HS-27A (cell line): ENCODE measurements at places on chromosomes 3 and 15.
A peak's percentile ranks its signal among the peaks of the same experiment; 100 is the strongest.

DNA sequence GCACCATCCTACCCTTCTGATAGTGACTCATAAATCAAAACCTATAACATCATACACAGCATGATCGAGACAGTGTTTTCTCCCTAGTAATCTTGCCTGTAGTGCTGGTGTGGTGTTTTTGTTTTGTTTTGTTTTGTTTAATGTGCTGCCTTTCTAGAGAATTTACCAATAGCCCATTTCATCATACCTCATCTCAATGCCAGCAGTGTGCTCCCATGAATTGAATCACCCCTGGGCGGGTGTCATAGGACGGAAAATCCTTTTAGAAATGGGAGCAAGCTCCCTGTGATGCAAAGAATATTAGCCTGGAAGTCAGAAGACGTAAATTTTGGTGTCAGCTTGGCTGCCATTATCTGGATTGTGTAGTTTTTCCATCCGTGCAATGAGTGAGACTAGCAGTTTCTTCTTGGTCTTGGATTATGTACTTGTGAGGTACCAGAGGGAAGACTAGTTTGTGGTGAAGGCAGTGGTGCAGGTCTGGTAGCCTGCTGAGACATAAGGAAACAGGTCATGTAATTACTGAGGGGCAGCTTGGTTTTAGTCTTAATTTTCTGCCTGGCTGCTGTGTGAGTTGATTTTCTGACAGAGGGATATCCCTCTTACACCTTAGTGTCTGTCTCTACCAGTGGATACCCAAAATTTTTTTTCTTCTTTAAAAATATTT is 29.9 kb downstream of the IGSF10 start:
- DNase-seq: no peak

DNA sequence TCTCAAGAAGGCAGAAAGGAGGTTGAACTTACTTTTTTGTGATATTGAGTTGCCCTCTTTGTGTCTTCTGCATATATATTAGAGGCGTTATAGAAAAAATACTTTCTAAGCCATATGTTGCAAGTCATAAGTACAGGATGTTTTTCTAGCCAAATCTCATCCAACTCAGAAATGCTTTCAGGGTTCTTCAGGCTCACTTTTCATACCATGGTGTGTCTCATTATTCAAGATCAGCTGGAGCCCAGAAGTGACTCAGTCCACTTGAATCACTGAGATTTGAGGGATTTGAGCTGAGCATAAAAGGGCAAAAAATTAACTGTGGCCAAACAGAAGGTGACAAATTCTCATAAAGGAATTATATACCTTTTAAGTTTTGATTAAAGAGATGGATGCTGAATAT is 157.3 kb downstream of the WNT5A start:
- peak; percentile 93 for DNase-seq

DNA sequence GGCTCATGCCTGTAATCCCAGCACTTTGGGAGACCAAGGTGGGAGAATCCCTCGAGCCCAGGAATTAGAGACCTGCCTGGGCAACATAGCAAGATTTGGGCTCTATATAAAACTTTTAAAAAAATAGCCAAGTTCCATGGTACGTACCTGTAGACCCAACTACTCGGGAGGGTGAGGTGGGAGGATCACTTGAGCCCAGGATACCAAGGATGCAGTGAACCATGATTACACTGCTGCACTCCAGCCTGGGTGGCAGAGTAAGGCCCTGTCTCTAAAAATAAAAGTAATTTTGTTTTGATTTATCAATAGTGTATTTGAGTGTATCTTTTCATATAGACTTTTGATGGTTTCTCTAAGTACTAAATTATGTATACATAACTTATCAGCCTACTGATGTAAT is 63.1 kb downstream of the LSM3 start:
- DNase-seq: no peak

DNA sequence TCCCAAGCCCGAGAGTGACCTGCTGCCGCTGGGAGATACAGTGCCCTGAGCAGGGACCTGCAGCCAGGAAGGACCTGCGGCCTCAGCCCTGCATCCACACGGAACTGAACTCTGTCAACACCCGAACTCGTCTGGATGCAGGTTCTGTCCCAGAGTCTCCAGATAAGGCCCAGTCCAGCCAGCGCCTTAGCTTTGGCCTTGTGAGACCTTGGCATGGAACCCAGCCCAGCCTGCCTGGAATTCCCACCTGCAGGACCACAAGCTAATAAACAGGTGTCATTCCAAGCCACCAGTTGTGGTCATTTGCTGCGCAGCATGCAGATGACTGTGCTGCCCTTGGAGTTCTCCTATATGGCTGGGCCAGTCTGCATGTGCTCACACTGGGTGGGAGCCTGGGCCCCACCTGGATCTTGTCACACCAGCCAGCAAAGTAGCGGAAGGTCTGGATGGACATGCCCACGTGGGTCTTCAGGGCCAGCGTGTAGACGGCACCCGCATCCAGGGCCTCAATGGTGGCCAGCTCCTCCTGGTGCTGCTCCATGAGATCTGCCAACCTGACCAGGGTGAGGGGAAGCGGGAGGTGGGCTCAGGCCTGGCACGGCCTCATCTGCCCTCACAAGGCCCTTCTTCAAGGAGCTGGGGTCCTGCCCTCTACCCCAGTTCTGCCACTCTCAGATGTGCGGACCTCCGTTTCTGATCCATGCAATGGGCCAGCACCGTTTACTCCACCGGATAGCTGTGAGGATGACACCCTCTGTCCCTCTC is 47.2 kb upstream of the SLC41A3 start:
- no peak for DNase-seq

DNA sequence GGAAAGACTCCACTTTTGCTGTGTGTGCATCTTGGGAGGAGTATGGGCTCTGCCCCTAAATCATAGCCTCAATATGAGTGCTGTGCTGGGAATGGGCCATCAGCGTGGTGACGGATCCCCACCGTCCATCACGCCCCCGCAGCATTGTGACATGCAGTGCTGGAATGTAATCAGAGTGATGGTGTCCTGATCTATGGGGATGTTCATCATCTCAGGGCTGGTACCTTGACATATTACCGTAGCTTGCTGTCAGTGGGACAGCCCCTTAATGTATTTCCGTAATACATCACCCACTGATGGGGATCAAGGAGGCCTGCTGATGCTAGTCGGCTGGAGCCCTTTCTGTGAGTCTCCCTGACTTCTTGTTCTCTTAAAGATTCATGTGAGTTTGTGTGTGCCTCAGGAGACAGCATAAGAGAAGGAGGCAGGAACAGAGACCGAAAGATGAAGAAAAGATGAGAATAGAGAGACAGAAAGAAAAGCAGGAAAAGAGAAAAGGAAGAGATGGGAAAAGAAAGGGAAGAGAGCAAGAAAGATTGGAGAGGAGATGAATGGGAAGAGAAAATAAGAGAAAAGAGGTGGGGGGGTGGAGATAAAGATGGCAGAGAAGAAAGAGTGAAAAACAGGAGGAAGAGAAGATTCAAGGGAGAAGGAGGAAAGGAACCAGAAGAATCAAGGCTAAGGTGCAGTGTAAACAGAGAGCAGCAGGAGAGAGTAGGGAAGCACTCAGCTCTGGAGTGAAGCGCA is 183.7 kb downstream of the RPLP1 start:
- DNase-seq: no peak

GRCh38 chr3:122257644-122258364 is 67.2 kb upstream of the CSTA start:
- DNase-seq: no peak

DNA sequence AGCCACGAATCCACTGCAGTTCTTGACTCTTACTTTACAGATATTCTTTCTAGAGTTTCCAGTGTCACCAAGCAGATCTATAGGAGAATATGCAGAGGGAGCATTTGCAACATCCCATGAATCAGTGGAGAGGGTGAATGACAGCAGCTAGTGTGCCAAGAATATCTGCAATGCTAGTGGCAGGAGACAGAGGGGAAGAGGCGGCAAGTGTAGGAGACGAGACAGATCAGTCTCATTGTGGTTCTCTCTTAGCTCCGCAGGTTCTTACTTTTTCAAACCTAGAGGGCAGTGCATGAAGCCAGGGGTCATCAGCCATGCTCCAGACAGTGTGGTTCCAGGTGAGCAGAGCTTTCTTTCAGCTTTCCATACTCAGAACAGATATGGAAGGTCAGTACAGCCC is 744 bp downstream of the ZNF619 start:
- no peak for DNase-seq

DNA sequence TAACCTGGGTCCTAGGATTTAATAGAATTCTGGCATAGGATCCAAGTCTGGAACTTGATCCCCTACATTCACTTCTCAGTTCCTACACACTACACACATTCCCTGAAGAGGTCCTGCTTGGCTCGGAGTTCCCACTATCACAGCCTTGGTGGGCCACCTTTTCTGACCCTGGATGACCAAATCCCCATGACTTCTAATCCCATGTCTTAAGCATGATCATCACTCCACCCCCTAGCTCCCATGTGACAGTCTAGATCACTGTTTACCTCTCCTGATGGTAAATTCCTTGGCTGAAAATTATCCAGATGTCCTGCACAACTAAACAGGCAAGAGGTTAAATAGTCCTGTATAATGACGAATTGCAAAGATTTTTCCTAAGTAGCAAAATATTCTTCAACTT is 40.3 kb downstream of the DUT start:
- DNase-seq: no peak

- no peak for DNase-seq
Measured at GRCh38 chr15:87931584-87931983, 325.0 kb downstream of the NTRK3 start.

- DNase-seq: peak; percentile 67
Measured at GRCh38 chr3:188948281-188948996, 223.3 kb upstream of the TPRG1 start.

GRCh38 chr3:143352850-143353550 is 233.4 kb downstream of the CHST2 start:
- DNase-seq: no peak

DNA sequence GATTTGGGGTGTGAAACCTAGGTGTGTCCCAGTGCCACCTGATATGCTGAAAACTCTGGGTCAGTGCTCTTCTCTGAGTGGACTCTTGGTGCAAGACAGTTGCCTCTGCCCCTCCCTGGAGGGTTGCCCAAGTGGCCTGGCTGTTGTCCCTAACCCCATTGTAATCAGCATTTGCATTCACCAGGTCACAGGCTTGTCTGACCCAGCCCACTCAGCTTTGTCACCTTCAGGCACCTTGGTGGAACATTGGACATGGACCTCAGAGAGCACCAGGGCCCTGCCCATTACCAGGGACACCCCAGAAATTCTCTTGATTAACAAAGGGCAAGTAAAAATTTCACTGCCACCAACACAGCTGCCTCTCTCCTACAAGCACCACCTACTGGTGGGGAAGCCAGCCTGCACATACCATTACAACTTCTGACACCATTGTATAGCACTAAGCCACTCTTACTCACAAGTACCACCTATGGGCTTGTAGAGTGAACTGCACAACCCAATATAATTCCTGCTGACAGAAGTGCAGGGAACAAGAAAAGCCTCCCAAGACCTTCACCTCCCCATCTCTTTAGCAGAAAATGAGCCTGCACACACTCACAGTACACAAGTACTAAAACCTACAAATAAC is 324.6 kb downstream of the EPHA6 start:
- DNase-seq: no peak

- no peak for DNase-seq
Measured at GRCh38 chr15:93029836-93030429, 59.1 kb downstream of the RGMA start.

DNA sequence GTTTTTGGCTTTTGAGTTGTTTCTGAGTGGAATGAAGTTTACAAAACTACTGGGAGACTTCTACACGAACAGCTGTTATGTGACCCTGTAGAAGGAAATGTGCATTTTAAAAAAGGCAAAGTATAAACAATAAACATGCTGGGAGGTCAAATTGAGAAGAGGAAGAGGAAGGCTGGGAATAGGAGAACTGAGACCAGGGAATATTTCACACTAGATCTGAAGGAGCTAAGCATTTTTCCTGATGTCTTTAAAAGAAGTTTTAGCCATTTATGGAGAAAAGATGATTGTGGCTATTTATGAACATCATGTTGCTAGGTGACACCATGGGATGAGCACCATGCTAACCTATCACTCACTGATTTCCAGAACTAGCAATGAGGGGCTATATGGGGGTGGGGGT is 76.3 kb upstream of the FAM98B start:
- DNase-seq: no peak

DNA sequence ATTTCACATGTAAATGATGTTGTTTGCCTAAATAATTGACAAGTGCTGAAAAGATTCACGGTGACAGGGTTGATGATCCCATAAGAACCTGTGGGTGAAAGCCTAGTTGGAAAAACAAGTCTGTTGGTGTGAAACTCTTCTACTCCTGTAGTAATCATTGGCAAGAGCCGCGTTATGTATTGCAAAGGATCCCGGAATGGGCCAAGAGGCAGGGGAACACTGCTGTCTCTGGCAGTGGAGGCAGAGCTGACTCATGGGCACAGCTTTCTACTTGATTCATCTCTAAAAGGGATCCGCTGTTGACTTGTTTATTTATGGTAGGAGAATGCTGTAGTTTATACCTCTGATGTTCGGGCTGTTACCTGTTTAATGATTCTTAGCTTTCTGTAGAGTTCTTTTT is 63.1 kb downstream of the MAP6D1 start:
- DNase-seq: no peak

DNA sequence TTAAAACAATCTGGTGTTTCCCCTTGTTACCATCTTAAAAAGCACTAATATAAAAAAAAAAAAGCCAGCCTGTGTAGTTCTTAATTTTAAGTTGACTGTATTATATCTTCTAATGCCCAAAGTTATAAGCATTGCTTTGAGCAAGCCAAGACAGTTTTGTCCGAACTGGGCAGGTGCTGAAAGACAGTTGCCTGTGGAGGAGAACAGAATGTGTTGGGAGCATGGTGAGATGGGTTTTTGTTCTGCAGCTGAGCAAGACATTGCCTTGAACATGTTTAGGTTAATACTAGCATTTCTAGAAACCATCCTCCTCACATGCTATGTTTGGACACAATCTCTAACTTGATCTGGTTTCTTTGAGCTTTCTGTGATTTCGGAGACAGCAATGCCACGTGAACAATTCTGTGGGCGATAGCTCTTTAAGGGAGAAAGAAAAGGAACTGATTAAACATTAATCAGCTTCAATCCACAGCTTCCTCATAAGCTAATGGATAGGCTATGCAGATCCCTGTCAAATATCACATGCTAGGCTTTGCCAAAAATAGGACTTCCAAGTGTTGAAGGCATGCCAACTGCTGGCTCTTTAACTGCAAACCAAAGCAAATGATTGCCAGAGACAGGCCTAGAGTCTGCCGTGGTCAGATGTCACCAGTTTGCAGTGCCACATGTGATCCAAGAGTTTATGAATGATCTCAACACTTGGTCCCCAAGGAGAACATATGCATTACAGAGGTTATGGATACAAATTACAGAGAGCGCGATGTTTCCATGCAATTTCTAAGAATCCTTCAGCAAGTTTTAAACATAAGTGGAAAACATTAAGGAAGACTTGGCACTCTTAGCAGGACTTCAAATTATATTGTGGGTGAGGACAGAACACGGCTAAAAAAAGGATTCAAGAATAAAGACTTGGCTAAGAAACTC is 428.1 kb downstream of the ROBO2 start:
- DNase-seq: no peak

GRCh38 chr3:184864000-184864399 is 52.0 kb downstream of the VPS8 start:
- no peak for DNase-seq
